AG08395 (cell line): ENCODE measurements at places on chromosomes 16 and 17.
A peak's percentile ranks its signal among the peaks of the same experiment; 100 is the strongest.

DNA sequence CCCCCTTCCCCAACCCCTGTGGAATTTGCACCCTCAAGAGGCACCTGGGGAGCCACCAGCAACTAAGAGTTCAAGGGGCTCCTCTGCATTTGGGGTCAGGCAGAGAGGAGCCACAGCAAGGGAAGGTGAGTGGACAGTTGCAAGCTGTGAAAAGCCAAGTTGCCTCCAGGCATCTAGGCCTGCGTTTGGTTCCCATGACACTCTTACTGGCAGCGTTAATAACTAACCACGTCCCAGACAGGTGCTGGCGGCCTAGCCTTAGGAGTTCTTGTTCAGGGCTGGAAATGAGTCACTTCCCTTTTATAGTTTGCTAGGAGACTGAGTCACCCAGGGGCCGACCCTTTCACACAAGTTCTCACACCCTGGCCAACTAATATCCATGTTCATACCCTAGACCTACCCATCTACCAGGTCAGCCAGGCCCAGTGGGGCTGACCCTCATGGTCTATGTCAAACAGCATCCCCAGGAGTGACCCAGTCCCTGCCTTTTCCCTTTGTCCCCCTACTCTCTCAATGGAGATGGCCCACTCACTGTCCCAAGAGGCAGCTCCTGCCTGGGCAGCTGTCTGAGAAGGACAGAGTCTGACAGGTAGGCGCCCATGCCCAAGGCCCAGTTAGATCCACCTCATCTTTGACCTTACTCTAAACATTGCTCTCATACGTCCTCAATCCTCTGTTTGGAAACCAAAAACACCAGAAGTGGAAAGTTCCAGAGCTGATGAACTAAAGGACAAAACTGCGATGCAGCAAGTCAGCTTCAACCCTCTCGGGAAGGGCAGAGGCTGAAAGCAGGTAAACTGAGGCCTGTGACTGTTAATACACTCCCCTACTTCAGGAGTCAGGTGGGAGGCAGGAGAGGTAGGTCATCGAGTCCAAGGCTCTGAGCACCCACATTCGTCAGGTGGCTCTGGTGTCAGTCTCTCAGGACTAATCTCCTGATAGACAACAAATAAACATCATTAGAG, 300.6 kb downstream of the SOX9 start:
- DNase-seq: peak; percentile 85

GRCh38 chr17:37527249-37527851, 37.7 kb downstream of the DUSP14 start:
- peak; percentile 60 for DNase-seq

DNA sequence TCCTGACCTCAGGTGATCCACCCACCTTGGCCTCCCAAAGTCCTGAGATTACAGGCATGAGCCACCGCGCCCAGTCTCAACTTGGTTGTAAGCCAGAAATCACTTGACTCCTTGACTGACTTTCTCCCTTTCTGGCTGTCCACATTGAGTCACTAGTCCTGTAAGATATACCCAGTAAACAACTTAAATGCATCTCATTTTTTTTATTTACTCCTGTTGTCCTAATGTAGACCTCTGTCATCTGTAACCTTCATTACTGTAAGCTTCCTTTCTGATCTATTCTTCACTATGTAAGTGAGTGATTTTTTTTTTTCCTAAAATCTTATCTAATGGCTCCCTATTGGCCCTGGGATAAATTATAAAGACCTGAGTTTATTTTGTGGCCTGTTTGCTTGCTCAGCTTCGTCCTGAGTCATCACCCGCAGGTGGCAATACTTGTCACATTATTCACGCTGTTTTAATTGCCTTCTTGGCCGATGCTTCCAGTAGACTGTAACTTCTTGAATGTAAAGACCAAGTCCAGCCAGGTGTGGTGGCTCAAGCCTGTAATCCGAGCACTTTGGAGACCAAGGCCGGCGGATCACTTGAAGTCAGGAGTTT, 41.0 kb downstream of the PAFAH1B1 start:
- no peak for DNase-seq

- DNase-seq: no peak
Observed at GRCh38 chr17:50332196-50332595, 13.7 kb upstream of the XYLT2 start.

DNA sequence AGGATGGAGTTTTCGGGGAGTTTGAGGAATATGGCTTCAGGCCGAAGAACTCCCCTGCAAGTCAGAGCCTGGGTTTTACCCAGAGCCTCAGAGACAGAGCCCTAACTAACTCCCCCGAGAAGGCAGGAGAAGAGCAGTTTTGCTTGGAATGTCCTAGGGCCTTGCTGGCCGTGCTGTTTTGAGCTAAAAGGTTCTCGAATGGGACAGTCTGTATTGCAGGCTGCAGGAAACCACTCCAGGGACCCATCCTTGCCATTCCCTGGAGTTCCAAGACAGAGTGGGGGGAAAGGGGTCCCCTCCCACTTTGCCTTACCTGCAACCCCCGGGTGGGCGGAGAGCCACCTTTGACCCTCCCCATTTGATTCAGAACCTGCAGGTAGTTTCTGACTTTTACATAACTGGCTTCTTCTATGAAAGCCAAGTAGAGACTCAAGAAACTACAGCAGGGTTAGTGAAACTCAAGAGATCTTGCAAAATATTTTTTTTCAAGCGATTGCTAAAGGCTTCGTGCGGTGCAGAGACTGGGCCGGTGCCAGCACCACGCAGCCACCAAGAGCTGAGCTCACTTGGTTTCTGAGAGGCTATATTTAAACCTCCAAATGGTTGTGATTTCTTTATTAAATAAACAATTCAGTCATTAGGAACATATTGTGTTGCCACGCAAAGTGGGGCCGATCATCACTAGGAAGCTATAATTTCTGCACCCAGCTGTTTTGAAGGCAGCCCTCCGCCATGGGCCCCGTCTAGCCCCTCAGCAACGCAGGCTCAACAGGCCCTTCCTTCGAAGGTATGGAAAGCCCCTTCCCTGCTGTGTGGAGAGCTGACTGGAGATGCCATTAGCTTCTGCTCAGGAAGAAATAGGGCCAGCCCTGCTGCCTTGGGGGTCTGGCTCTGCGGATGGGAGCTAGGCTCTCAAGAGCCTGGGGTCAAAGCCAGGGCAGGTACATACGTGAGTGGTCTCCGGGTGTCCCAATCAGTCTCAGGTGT, 223.0 kb downstream of the NTN1 start:
- DNase-seq: peak; percentile 84

DNA sequence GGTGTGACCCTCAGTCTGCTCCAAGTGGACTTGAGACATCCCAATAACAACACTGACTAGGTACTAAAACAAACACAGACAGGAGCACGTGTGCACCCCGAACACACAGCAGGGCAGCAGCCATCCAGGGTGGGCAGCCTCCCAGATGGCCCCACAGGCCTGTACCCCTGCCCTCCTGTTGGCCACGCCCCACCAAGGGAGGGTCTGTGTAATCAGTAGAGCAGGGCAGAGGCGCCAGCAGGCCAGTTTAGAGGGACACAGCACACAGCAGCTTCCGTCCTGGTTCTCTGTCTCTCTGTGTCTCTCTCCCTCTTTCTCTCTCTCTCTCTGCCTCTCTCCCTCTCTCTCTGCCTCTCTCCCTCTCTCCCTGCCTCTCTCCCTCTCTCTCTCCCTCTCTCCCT, 21.4 kb downstream of the ACTG1 start:
- no peak for DNase-seq

- DNase-seq: peak; percentile 78
Observed at GRCh38 chr17:511833-512251, 159.2 kb upstream of the RPH3AL start.

- DNase-seq: peak; percentile 78
Observed at GRCh38 chr17:67629971-67630320, 87.8 kb upstream of the NOL11 start.

GRCh38 chr17:77810536-77810935, 148.0 kb upstream of the TNRC6C start:
- peak; percentile 89 for DNase-seq

DNA sequence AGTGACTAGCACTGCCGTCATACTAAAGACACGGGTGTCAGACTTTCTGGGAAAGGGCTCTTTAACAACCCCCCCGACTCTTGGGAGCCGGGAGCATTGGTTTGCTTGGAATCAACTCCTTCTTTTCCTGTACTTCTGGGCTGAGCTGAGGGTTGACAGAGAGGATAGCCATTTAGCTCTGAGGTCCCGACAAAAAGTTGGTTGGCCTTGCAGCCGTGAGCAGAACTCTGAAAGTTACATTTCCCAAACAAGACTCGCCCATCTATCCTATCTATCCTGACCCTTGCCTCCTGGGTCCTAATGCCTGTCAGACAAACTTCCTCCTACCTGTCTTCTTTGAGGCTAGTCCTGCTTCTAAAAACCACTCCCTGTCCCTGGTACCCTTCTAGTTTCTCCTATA, 460.8 kb upstream of the TOM1L1 start:
- DNase-seq: no peak

GRCh38 chr16:77816293-77816692, 27.9 kb downstream of the VAT1L start:
- peak; percentile 13 for DNase-seq

DNA sequence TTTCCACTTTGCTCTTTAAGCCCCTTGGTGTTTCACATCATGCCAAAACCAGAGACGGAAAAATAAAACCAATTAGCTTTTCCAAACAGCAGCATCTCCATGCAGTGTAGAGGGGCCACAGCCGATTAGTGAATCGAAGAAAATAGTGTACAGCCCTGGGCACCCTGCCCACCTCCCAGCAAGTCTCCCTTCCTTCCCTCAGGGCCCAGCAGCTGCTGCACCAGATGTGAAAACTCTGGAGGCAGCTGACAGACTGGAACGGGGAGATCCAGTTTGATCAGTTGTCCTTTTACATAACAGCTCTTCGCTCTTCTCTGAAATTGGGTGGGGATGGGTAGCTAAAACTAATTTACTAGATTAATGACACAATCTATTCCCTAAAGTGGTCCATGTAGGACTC, 19.3 kb downstream of the TMEM11 start:
- peak; percentile 55 for DNase-seq

- DNase-seq: no peak
Observed at GRCh38 chr16:4520913-4521312, 17.7 kb downstream of the CDIP1 start.

DNA sequence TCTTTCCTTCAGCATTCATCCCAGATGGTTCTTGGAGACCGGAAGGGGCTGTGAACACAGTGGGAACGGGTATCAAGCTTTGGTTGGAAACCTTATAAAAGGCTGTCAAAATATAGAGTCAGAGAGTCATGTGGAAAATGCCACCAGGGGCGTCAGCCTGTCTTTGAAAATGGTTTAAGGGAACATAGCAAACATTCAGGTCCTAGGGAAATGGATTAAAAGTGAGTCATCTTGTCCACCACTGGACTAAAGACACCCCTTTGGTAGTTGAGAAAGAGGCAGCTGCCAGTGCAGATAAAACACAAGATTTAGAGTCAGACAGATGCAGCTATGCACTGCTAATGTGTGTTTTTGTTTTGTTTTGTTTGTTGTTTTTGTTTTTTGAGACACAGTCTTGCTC, 47.8 kb upstream of the BCO1 start:
- DNase-seq: peak; percentile 43

DNA sequence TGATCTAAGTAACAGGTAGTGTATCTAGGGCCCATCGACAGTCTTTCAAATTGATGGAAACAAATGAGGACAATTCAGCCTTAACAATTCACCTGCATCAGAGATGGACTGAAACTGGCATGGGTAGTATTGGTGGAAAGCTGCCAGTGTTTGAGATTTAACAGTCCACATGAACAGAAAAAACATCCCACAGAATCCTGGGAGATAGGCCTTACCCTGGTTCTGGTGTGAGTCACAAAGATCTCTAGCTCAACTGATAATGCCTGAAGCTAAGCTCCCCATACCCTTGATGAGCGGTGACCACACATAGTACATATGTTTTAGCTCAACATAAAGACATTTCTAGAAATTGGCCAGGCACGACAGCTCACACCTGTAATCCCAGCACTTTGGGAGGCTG, 21.9 kb downstream of the CRK start:
- DNase-seq: no peak

DNA sequence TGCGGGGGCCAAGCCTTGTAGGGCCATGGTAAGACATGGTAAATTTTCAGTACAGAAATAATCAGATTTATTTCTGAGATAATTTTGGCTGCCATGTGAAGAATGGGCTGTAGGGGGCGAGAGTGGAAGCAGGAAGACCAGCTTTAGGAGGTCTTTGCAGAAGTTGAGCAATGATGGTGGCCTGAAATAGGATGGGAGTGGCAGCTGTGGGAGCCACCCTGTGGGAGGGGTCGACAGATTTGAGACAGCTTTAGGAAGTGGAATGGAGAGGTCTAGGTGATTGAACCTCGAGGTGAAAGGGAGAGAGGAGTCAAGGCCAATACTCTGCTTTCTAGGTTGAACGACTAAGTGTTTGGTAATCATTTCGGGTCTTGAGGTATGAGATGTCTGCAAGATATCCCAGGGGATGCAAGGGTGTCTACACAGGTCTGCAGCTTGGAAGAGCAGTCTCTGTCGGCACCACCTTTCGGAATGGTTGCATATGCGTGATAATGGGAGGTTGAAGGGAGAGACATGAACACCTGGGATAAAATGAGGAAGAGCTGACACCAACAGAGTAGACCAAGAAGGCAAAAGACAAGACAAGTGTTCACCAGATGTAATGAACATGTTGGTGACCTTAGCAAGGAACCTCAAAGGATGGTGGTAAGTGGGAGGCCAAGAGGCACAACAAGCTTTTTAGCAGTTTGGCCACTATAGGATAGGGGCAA, 4.2 kb upstream of the ATXN7L3 start:
- DNase-seq: peak; percentile 35

GRCh38 chr16:46974352-46974751, 878 bp upstream of the DNAJA2 start:
- no peak for DNase-seq

DNA sequence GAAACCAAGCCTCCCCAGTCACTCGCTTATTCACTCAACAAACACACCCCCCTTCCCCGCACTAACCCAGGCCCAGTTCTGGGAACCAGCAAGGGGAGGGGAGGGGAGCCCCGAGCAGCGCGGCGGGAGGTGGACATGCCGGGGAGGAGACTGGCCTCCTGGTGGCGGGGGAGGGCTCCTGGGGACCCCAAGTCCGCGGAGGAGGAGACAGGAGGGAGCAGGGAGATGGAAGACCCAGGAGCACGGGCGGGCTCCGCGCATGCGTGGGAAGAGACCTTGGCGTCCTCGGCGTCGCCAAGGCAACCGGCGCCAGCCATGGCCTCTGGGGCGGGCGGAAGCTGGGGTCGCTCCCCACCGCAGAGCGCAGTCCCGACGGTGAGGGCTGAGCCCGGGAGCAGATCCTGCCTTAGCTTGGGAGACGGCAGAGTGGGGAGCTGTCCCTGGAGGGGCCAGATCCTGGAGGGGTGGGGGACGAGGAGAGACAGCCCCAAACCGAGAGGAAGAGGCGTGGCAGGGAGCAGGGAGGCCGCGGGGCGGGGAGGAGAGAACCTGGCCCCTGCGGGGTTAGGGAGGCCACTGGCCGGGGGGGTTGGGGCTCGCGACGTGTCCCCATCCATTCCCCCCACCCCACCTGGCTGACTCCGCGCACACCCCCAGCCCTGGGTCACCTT, at the start of gene PRR29:
PRR29 (plus strand) TSS at position 302 of the 671 bp plus-strand sequence; CDS start at position 316, 14 bp downstream.
- peak; percentile 95 for DNase-seq

GRCh38 chr17:34485999-34486398, 93.4 kb upstream of the TMEM132E start:
- DNase-seq: no peak

- no peak for DNase-seq
Observed at GRCh38 chr16:886802-887731, 83.7 kb downstream of the LMF1 start.
